ENCODE measurements at places on chromosomes 2 and 18.
A peak's percentile ranks its signal among the peaks of the same experiment; 100 is the strongest.

DNA sequence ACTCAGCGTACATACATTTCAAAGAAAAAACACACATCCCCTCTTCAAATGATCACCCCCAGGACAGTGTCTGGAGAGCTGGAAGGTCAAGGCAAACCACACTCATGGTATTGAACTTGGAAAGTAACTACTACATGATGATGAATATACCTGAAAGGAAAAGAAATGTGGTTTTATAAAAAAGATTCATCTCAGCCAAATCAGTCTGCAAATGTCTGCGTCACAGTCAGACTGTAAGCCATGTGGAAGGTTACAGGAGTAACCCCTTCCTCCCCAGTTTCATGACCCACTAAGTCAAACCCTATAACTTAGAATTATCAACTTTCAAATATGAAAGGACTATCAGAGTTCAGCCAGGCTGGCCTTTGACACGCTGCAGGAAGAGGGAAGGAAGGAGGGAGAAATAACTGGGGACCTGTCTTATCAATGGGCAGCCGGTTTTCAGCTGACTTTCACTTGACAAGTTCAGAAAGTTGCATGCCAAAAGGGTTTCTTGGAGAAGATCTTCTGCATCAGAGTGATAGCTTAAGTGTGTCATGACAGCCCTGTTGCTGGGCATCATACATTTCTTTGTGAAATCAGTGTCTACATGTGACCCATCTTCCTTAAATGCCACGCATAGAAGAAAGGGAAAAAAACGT, 7.0 kb upstream of the BMP10 start:
- no peak for DNase-seq

- no peak for DNase-seq
Observed at GRCh38 chr2:131394147-131394931, 30.4 kb upstream of the RAB6D start.

- DNase-seq: no peak
Observed at GRCh38 chr2:10240911-10241610, 61.6 kb upstream of the HPCAL1 start.

DNA sequence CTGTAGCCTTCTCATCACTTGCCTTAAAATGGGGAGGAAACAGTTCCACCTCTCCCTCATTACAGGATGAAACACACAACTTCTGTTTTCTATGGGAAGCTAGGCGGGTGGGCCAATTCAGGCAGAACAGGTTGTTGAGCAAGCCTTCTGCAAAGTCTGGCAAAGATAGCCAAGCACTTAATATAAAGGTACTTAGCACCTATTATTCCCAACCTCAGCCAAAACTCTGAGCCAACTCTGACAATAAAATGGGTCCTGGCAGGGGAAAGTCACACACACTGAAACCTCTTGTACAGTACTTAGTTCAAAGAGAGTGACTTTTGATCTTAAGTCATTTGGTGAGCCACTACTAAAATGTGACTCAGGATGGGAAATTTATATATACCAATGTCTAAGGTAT, 15.8 kb upstream of the SOCS6 start:
- DNase-seq: no peak

DNA sequence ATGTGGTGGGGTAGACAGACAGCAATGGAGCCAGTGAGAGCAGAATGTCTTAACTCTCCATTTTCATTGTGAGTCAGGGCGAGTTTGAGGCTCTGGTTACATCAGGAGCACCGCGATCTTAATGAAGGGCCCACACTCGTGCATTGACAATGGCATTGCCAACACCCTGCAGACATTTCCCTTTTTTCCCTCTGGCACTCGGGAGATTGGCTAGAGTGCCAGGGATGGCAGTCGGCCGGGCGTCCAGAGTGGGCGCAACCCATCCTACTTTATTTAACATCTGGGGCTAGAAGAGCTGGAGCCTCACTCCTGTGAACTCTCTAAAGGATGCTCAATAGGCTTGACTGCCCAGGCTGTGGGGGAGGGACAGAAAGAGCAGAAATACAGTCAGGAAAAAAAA, 9.7 kb downstream of the PROKR1 start:
- DNase-seq: no peak

- no peak for DNase-seq
Observed at GRCh38 chr2:241344925-241345651, 11.0 kb upstream of the FARP2 start.

- DNase-seq: no peak
Observed at GRCh38 chr2:175293776-175294175, 112.3 kb upstream of the ATP5MC3 start.

GRCh38 chr2:206990360-206990759, 51.0 kb downstream of the CPO start:
- no peak for DNase-seq

DNA sequence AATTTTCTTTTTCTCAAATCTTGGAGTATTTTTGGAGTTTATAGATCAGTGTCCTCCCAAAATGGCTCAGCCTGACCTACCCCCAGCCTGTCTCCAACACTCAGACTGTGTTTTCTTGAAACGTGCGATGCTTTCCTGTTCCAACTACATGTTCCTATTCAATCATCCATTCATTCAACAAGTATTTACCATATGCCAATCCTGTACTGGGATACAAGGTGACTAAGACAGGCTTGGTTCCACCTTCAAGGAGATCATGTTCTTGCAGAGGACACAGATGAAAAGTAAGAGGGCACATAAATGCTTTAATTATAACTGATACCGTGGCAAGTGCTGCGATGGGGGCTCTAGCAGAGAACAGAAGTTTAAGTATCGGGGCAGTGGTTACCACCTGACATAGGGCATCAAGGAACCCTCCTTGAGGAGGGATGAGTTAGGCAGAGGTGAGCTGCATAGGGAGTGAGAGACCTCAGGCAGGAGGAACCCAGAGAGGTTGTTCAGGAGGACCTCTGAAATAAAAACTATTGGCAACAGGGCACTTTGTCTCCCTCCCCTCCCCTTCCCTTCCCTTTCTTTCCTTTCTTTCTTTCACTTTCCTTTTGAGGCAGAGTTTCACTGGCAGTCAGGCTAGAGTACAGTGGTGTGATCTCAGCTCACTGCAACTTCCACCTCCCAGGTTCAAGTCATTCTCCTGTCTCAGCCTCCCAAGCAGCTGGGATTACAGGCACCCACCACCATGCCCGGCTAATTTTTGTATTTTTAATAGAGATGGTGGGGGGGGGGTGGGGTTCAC, 469.0 kb downstream of the EPHA4 start:
- no peak for DNase-seq

GRCh38 chr2:45951025-45951727, 299.7 kb downstream of the PRKCE start:
- DNase-seq: no peak

DNA sequence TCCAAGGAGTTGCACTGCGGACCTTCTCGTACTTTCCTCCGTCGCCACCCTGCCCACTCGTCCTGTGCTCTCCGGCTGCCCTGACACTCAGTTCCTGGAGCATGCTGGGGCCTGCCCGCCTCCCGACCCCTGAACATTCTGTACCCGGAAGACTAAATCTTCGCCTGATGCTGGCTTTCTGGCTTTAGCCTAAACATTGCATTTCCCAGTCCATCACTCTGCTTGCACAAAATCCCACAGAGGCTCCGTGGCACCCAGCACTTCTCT, 550 bp upstream of the SFXN5 start:
- DNase-seq: no peak

DNA sequence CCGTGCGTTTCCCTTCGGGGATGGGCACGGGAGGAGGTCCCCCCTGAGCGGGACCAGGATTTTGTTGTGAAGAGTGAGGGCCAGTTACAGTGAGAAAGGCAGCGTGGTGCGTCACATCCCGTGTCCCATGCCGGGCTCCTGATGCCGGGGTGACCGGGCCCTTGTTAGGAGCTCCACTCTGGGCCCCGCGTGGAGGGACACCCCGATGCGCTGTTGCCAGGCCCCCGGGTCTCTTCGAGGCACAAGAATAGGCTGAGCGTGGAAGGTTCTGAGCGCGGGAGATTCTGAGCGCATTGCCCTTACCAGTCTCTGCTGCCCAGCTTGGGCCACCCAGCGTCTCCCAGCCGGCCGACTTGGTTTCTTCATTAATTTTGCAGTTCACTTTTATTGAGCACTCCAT, 17.6 kb downstream of the CTDP1 start:
- DNase-seq: no peak

GRCh38 chr2:10977003-10977402, 65.3 kb downstream of the KCNF1 start:
- DNase-seq: no peak

- DNase-seq: no peak
Observed at GRCh38 chr2:224517963-224518362, 67.2 kb downstream of the CUL3 start.

DNA sequence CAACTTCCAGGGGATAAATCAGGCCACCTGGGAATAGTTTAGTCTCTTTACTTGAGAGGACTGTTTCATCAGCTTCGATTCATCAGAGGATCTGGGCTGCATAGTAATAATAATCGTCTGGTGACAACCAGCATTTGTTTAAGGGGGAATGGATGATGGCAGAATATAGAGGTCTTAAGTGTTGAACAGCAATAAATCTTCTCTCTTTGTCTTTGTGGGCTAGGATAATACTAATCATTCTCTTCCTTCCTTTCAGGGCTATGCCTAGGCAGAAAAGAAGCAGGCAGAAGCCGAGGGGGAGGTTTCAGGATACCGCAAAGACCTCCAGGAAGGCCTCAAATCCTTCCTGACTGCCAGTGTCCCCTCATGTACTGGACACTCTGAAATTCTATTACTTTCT, 150.4 kb upstream of the GAREM1 start:
- DNase-seq: no peak

DNA sequence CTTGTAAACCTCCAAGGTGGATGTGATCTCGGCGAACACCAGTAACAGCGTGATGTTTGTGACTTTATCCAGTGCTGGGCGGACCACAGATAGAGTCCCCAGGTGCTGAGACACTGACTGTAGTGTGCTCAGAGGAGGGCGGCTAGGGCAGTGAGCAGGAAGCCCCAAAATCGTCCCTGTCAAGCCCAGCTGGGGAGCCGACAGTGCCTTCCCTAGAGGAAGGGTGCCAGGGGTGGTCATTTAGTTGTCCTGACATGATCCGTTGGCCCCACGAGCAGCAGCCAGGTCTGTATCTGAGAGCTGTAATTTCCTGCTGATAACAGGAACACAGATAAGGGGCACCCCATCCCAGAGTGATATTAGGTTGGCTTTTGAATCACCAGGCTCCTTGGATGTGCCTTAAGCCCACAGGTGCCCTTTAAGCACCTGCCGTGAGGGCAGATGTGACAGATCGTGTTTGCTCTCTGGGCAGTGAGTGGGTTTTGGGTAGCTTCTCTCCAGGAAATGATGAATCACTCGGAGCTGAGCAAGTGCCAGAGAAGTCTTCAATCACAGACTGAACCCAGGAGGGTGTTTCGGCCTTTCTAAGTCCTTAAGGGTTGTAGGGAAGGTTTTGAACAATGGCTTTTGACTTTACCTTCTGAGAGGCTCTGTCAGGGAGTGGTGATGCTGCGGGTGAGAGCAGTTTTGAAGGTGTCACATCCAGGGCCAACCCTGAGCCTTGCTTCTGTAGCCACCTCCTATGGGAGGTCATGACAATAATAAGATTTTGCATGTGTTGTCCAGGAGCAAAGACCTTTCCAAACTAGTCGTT, 7.7 kb downstream of the LPIN1 start:
- no peak for DNase-seq

GRCh38 chr2:230797515-230798495, 66.9 kb upstream of the ITM2C start:
- no peak for DNase-seq

DNA sequence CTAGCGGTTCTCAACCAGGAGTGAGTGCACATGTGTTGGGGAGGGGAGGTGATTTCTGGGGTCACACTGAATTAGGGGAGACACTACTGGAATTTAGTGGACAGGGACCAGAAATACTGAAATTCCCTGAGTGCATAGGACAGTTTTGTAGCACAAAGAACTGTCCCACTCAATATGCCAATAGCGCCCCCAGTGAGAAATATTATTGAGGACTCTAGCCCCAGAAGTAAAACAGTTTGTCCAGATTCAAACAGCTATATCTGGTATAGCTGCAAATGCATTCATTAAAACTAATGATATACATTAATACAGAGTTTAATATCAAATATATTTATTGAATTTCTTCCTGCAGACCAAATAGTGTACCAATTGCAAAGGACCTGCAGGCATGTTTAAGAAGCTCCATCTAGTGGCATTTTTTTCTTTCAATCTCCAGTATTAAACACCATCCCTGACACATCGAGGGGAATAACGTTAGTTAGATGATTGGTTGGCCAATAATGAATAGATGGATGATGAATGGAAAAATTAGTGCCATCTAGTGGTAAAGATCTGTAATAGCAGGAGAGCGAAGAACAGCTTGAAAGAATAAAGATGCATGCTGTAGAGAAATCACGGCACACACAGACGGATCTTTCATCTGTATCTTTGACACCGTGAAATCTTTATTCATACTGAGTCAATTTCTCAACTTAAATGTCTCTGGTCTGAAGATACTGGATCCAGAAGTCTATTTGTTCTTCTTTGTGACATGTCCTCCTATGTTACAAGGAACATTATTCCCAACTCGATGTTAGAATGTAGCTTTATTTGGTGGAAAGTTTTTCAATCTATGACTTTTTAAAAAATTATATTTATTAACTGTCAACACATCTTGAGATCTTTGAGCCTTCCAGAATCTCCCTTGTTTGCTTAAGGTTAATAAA, 62.5 kb downstream of the DHRS9 start:
- DNase-seq: peak; percentile 6

- DNase-seq: no peak
Observed at GRCh38 chr2:119826370-119826961, 66.7 kb downstream of the PTPN4 start.

DNA sequence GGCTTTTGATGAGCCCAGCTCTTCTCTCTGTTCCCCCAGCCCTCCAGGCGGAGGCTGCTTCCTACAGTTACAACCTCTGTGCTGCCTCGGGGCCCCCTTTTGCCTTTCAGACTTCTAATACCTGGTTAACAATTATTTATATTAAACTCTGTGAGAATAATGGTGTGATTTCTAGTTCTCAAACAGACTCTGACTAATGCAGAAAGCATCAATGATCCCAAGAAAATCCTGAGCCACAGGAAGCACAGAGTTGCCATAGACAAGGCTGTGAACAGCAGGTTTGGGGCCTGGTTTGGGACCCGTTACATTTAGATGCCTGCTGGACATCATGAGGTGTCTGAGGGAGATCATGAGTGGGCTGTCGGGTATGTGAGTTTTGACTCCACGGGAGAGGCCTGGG, 37.4 kb upstream of the MYO3B start:
- DNase-seq: no peak

- DNase-seq: no peak
Observed at GRCh38 chr2:47019961-47020681, 104.5 kb upstream of the MCFD2 start.

- no peak for DNase-seq
Observed at GRCh38 chr2:136207665-136208064, 89.7 kb upstream of the CXCR4 start.

- no peak for DNase-seq
Observed at GRCh38 chr2:73070643-73071359, 711 bp downstream of the SFXN5 start.

DNA sequence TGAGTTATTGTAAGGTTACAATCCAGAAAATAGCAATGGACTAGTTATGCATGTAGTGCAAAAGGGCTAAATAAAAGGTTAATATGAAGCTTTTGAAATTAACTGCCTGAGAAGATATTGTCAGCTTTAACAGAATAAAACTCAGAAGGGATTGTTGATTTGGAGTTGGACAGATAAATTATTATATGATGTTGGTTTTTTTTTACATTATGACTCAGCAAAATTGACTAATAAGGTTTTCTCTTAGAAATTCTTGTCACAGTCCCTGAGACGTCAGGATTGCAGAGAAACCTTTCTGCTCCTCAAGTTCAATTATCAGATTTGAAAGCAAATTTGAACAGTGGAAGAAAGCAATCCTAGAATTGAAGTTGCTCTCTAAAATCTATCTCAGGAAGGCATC, 946.9 kb downstream of the CBLN2 start:
- DNase-seq: no peak

- no peak for DNase-seq
Observed at GRCh38 chr2:221915926-221916325, 343.8 kb upstream of the EPHA4 start.
